Globus pallidus (tissue), 1 donor: ENCODE measurements at places on chromosomes 7 and 10.
A peak's percentile ranks its signal among the peaks of the same experiment; 100 is the strongest.

GRCh38 chr10:127881262-127881661 is 11.5 kb downstream of the CLRN3 start:
- no peak for DNase-seq

GRCh38 chr7:85413718-85414117 is 226.9 kb upstream of the SEMA3D start:
- DNase-seq, result no peak

DNA sequence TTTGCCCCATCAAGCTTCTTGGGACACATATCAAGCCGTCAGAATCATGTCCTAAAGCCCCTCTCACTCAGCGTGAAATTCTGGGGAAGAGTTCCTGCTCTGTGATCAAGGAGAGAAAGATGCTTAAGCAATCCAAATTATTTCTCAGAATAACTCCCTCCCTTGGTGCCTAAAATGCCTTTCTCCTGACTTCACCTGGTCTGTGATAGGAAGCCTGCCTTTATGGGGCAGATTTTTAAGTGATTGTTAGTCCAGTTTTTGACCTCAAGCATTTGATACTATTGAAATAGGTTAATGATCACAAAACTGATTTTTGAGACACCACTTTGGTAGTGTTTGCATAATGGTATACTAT is 76.4 kb upstream of the MAGI2 start:
- no peak for DNase-seq

DNA sequence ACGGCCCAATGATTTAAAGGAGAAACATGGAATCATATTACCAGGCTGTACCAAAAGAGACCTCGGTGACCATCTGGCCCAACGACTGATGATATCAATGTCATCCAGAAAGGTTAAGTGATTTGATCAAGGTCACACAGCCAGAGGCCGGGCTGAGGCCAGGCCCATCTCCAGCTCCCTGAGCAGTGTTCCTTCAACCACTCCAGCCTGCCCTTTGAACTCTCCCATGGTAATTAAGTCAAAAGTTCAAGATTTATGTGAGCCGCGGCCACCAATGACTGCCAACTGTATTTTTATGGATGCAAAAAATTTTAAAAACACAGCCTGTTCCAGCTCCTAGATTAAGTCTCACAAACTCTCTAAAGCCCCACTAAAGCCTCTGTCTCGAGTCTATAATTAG is 41.8 kb downstream of the FGFR2 start:
- no peak for DNase-seq

GRCh38 chr7:47435889-47436312 is 146.0 kb downstream of the TNS3 start:
- peak; percentile 41 for DNase-seq

DNA sequence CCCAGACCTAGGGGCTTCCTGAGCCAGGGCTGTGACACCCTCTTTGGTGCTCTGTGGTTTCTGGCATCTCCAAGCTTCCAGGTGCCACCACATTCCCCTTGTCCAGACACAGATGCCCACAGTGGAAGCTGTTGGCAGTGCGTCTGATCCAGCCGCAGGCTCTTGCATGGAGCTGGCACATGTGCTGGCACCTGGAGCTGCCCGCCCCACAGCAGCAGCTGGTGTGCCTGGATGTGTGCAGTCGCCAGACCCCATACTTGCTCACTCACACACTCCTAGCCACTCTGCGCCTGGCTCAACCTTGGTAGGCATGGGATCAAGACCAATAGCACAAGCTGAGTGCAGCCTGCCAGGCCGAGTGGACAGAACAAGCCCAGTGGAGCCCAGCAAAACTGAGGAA is 106.5 kb downstream of the LYZL1 start:
- no peak for DNase-seq

DNA sequence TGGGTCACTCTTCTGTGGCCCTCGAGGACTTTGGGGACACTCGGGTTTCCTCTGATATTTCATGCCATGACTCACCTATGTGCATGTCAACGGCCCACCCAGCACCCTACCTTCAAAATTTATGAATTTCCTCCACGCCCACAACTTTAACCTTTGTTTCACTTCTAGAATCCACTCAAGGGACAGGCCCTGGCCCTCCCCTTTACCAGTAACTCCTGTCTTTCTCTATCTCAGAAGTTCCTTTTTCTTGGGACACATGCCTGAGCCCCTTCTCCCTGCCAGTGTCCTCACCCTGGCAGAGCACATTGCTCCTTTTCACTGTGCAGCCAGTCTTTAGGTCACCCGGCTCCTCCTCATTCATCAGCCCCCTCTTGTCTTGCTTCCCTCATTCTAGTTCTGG is 282.5 kb upstream of the KLF6 start:
- DNase-seq, result no peak

DNA sequence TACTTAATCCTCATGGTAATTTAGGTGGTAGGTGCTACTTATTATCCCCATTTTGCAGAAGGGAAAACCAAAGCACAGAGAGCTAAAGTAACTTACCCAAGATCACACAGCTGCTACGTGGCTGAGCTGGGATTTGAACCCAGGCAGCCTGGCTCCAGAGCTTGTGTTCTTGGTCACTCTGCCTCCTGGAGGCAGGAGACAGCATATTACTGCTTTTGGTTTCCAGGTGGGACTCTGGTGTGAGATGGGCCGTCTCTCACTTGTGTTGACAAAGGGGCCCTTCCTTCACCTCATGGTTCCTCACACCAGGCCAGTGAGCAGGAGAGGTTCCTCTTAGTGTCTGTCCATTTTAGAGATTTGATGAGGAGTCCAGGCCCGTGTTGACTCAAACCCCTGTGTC is 79.8 kb upstream of the PPIF start:
- no peak for DNase-seq

GRCh38 chr10:132554053-132554990 is 16.7 kb downstream of the INPP5A start:
- no peak for DNase-seq

DNA sequence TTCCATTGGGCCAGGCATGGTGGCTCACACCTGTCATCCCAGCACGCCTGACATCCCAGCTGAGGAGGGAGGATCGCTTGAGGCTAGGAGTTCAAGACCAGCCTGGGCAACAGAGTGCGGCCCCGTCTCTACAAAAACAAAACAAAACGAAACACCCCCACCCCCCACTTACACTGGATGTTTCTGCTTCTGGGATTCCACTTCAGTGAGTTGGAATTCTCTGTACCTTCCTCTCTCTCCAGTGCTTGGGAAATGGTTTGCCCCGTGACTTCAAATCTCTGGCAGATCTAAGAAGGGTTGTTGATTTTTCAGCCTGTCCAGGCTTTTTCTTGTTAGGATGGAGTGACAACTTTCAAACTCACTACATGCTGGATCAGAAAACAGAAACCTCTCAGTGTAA is 106.9 kb downstream of the ANLN start:
- DNase-seq, result no peak

DNA sequence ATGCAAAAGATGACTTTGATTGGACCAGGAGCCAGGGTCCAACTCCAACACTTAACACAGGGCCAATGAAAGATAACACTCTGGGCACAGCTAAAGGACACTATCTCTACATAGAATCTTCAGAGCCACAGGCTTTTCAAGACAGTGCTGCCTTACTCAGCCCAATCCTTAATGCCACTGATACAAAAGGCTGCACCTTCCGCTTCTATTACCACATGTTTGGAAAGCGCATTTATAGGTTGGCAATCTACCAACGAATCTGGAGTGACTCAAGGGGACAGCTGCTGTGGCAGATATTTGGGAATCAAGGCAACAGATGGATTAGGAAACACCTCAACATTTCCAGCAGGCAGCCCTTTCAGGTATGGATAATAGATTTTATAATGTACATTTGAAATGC is 160.7 kb downstream of the MALRD1 start:
- DNase-seq, result no peak

DNA sequence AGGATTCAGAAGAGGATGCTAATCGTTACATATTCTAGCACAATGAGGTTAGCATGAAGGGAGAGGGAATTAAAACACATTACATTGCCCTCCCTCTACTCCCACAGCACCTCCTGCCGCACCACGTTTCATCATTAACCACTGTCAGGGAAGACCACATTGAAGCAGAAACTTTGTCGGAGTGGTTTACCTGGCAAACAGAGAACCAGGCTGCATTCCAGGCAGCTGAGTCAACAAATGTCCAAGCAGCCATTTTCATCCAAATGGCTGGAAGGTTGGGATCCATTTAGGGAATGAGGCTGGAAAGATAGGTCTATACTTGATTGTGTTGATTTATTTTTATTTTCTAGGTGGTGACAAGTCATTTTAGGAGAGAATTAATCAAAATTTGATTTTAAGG is 273.6 kb downstream of the DYNC1I1 start:
- no peak for DNase-seq

DNA sequence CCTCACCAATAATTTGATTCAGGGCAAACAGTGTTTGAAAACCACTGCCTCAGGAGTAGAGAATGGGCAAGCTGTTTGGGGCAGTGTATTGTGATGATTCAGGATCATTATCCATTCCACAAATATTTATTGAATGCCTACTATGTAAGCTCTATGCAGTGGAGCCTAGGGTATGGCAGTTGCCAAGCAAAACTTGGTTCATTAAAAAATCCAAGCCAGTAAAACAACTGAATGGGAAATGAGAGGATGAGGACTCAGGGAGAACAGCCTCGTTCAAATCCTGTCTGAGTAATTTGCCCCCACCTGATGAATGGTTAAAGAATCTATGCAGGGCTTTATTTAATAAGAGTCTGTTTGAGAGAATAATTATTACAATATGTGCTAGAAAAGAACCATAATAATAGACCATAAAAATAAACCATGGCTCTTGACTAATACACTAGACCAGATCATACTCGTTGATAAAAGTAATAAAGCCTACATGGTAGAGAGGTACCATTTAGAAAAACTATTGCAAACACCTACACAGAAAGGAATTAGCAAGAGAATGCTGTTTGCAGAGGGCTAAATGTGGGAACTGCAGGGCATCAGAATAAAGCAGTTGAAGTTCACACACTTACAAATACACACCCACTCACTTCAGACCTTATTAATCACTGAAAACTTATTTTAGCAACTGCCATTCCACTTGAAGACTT is 71.7 kb downstream of the CREB5 start:
- no peak for DNase-seq

DNA sequence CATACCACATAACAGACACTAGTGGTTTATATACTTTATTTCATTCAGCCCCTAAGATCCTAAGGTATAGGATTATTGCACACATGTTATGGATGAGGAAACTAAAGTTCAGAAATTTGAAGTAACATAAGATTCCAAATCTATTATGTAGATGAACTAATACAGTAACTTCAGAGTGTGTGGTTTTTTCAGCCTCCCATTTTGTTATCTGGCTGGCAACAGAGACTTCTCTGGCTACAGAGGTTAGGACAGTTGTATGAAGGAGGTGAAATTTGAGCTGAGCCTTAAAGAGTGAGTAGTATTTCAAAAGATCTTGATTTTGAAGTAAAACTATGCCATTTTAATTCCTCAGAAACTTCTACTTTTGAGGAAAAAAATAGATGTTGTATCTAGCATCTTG is 125.4 kb downstream of the MAPK8 start:
- no peak for DNase-seq

- no peak for DNase-seq
Measured at GRCh38 chr7:18294411-18294810, 201.1 kb upstream of the HDAC9 start.

DNA sequence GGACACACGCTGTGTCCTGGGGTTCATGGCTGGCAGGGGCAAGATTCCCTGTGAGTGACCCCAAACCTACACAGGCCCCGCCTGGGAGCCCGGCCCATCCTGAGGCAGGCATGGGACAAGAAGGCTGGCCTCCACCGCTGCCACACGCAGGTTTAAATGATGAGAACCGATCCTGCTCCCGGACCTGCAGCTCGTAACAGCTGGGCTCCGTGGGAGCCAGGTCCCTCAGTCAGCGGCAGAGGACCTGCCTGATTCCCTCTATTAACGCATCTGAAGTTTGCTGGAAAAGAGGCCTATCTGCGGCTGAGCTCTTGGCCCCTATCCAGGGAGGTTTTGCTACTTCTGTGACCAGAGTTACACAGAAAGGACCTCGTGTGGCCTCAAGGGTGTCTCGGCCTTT is 112.3 kb downstream of the VIPR2 start:
- no peak for DNase-seq

DNA sequence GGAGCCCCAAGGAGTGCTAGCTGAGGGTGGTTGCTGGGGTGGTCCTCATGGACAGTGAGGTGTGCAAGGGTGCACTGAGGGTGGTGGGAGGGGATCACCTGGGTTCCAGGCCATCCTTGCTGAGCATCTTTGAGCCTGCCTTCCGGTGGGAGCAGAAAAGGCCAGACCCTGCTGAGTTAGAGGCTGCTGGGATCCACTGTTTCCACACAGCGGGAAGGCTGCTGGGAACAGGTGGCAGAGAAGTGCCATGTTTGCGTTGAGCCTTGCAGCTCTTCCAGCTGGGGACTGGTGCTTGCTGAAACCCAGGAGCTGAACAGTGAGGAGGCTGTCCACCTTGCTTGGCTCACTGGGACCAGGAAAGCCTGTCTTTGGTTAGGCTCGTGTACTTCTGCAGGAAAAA is 34.9 kb downstream of the PRF1 start:
- DNase-seq, result no peak

GRCh38 chr7:122675011-122675410 is 23.9 kb downstream of the RNF133 start:
- no peak for DNase-seq

GRCh38 chr7:29337546-29338116 is 143.1 kb downstream of the CHN2 start:
- DNase-seq, result no peak

DNA sequence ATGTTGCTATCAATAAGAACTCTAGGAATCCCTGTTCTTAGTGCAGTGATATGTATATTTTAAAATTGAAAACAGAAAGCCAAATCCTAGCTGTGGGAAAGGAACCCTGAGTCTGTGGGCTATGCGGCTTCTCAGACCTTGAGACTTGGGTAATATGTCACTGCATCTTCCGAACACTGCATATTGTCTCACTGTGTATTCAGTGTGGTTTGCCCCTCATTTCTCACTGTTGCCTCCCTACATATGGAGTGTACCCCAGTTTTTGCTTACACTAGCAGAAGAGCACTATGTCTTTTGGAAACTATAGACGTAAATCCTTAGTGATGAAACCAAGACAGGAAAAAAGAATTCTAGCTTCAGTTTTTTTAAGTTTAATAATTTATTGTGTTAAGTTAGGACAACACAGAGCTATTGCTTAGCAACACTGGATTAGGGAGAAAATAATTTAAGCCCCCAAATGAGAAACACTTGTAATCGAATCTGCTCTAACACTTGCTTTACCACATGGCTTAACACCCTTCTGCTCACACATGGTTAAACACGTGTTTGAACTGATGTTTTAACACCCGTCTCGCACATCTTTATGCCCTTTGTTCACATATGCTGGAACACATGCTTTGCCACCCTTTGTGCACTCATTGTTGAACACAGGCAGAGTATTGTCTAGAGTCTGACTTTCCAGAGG is 251.3 kb downstream of the VTI1A start:
- DNase-seq, result no peak

GRCh38 chr10:19111501-19112267 is 63.1 kb downstream of the MALRD1 start:
- DNase-seq, result no peak
